Spinal cord (tissue), 10 donors: ENCODE measurements at places on chromosomes 5 and 9.

- DNase-seq = no peak
- no peaks in the 10 kb centered on the region for H3K4me1 ChIP-seq
- H3K27ac ChIP-seq = no peak overlapping the region
- no peaks in the 10 kb centered on the region for H3K27me3 ChIP-seq
These were observed 236.5 kb upstream of the TRIM32 start for GRCh38 chr9:116450378-116451139.

- no peak overlapping the region for H3K4me3 ChIP-seq
- peaks cover 3% of the 10 kb centered on the region for H3K27me3 ChIP-seq
- peaks cover 31% of the 10 kb centered on the region for H3K4me1 ChIP-seq
- no peak for DNase-seq
- no peak overlapping the region for H3K27ac ChIP-seq
These were observed 105.7 kb downstream of the TMEM174 start for GRCh38 chr5:73278693-73279092.

DNA sequence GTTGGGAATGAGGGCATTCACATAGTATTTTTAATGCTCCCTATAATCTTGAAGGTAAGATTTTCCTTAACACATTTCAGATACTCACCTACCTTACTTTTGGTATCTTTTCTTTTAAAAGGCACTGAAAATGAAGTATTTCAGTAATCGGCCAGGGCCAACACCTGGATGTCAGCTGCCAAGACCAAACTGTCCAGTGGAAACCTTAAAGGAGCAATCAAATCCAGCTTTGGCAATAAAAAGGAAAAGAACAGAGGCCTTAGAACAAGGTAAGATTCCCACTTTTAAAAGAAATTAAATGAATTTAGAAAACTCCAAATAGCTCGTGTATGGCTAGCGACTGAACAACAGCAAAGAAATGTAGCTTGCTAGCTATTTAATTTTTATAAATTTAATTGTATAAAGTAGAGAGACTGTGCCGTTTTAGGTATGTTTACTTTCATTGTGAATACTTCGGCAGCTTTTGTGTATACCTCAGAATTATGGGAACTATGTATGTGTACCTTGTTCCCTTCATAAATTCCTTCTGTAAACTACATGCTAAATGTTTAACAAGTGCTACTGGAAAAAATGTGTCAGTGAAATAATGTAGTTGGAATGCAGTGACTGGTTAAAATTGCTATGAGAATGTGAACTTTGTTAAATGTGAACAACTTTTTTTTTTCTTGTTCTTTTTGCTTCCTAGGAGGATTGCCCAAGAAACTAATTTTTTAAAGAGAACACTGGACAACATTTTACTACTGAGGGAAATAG is 41.9 kb downstream of the CDK7 start:
- DNase-seq = no peak
- H3K27me3 ChIP-seq = no peaks in the 10 kb centered on the region
- no peak overlapping the region for H3K27ac ChIP-seq
- peaks cover 29% of the 10 kb centered on the region for H3K36me3 ChIP-seq

DNA sequence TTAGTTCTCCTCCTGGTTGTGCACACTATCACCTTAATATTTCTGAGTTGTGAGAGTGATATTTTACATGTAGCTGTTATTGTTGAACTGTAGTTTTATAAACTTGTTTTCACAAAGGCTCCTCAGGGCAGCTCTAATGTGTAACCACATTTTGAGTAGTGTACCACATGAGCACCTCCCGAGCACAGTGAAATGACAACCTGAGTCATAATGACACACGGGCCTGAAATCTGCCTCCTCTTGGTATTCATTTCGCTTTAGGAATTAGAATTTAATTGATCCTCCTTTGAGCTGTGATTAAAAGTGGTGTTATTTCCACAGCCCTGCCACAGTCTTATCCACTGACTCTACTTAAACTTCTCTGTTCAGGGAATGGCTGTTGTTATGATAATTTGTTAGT is 7.9 kb downstream of the MTRR start:
- no peak overlapping the region for H3K27ac ChIP-seq
- no peaks in the 10 kb centered on the region for H3K4me1 ChIP-seq
- H3K36me3 ChIP-seq = peaks cover 14% of the 10 kb centered on the region
- no peak overlapping the region for H3K4me3 ChIP-seq

GRCh38 chr5:167709625-167710024 is 581.8 kb upstream of the WWC1 start:
- no peak for DNase-seq
- H3K27ac ChIP-seq = no peak overlapping the region
- H3K4me1 ChIP-seq = no peaks in the 10 kb centered on the region
- no peak overlapping the region for H3K4me3 ChIP-seq
- H3K27me3 ChIP-seq = no peaks in the 10 kb centered on the region
